ENCODE measurements at places on chromosomes 7 and 10. TPM values are rescaled to one million over a fixed set of nuclear protein-coding genes. Genes with fewer than 3 reads are reported as not detected.

Gene SYCE1
- not detected for total RNA-seq

DNA sequence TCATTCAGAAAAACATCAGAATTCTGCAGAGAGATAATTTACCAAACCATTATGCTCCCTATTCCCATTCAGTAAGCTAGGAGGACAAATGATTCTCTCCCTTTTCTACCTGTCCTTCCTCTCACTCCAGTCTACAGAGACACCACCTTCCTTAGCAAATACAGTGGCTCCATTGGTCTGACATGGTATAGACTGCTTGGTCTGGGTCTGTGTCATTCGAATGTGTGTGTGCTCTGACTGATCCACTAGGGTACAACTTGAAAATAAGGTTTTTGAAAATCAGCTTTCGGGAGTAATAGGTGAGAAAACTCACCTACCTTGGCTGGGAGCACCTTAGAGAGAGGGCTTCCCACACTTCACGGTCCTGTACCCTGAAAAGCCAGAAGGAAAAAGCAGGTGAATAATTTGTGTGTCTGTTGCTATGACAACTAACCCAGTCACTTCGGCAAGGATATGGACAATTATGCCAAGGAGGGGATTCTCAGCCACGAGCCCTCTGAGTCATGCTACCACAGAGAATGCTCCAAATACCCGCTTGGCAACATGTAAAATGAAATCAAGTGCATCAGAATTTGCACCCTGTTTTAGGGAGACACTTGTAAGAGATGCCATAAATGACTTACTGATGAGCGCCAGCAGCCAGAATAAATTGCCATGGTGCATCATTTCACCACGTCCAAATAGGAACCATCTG lies 114.5 kb upstream of the PRKCQ start:
- no peak for DNase-seq

Gene GJD4
- total RNA-seq = not detected

GRCh38 chr10:124212702-124213101 lies 119.3 kb upstream of the CHST15 start:
- DNase-seq = no peak

Measured in RPMI7951 (cell line).